ENCODE measurements at places on chromosomes 1 and 21.
A peak's percentile ranks its signal among the peaks of the same experiment; 100 is the strongest.

GRCh38 chr1:200901350-200901749 lies 6.7 kb downstream of the INAVA start:
- no peak for DNase-seq

GRCh38 chr1:77683160-77684148 lies 996 bp upstream of the ZZZ3 start:
- DNase-seq: peak; percentile 78

DNA sequence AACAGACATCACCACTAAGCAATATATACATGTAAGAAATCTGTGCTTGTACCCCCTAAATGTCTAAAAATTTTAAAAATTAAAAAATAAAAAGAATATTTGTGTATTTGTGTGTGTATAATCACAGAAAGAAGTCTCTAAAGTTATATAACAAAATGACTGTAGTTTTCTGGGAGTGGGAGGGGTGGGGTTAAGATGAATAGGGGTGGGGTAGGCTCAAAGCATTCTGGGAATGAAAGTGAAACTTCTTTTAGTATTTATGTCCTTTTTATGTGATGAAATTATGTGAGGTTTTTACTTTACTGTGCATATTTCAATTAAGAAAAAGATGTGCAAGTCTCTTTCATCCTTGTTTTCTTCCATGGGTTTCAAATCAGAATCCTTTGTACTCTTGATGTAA lies 65.3 kb downstream of the FASLG start:
- no peak for DNase-seq

DNA sequence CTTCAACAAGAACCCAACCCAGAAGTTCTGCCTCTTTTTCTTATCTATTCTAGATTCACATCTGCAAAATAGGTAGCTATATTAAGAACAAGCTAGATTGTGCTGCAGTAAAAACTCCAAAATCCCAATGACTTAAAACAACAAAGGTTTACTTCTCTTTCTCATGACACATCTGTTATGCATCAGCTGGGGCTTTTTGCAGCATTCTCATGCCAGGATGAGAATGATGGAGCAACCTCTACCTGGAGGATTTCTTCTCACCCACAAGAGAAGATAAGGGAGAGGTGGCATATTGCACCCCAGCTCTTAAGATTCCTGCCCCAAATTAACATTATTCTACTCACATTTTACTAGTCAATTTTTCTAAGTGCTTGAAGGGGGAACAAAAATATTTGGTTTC lies 152.3 kb upstream of the SPAG17 start:
- no peak for DNase-seq

GRCh38 chr1:67630438-67631045 lies 54.5 kb upstream of the GADD45A start:
- DNase-seq: no peak

DNA sequence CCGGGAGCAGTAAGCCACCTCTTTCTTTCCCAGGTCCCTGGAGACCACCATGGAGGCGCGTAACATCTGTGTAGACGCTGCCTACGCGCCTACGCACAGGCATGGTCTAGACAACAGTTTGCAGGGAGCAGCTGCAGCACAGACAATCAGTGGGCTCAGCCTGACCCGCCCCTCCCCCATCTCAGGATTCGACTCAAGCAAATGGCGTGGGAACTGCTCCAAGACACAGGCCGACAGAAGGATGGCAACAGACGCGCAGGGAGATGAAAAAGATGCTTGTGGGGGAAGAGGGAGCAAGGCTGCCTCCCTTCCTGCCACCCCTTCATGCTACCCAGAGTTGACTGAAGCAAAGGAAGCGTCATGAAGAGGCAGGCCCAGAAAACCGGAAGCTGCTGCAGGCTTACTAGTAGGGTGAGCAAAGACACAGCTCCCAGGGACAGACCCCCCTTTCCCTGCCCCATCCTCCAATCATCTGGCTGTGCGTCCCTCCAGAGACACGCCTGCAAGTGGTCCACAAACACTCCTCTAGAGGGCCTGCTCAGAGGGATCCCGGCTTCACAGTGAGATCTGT lies 19.5 kb downstream of the STK40 start:
- no peak for DNase-seq

GRCh38 chr1:40853113-40853884 lies 8.9 kb downstream of the CITED4 start:
- no peak for DNase-seq

DNA sequence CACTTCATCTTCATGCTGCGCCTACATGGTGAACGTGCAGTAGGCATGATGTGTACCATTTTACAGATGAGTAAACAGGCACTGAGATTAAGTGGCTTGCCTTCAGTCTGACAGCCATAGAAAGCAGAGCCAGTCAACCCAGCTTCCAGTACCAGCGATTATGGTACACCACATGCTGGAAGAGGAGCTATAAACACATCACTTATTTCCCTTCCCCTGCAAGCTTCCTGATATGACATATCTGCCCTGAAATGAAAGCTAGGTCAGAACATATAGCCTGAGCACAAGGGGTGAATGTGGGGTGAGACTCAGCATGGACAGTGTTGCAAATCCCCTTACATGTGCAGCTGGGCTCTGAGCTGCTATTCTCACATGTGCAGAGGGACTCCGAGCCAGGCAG lies 33.8 kb upstream of the IL20 start:
- DNase-seq: no peak

- no peak for DNase-seq
These were observed 74.8 kb downstream of the ATP5PO start for GRCh38 chr21:33840771-33841170.

GRCh38 chr1:15459771-15460707 lies 3.5 kb downstream of the CELA2A start:
- no peak for DNase-seq

DNA sequence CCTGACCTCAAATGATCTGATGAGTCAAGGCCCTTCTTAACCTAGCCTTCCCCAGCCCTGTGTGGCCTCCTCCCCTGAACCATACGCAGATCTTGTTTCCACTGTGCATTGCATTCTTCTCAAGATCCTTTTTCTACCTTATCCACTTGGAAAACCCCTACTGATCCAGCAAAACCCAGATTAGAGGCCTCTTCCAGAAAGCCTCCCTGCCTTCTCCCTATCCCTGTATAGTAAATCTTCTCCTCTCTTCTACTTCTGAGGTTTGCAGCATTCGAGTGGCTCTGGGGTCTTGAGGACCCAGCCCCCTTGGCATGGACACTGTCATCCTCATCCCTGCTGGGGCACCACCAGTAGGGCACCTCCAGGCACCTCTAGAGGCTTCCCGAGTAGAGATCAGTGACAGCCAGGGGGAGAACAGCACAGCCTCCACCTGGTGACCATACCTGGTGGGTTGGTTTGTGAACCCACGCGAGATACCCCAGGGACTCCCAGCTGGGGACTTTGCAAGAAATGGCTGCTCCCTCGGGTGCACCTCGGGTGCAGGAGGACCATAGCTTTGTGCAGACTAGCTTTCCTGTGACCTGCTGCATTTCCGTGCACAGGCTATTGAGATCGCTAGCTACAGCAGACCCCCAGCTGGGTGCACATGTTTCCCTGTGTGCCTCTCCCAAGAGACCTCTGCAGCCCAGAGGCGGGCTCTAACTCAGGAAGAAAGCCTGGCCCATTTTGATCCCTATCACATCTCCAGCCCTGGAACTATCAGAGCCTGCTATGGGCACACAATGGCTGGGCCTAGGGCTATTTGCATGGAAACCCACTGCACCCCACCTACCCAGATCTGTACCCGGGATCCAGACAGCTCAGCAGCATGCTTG lies 34.2 kb downstream of the MATN1 start:
- no peak for DNase-seq

DNA sequence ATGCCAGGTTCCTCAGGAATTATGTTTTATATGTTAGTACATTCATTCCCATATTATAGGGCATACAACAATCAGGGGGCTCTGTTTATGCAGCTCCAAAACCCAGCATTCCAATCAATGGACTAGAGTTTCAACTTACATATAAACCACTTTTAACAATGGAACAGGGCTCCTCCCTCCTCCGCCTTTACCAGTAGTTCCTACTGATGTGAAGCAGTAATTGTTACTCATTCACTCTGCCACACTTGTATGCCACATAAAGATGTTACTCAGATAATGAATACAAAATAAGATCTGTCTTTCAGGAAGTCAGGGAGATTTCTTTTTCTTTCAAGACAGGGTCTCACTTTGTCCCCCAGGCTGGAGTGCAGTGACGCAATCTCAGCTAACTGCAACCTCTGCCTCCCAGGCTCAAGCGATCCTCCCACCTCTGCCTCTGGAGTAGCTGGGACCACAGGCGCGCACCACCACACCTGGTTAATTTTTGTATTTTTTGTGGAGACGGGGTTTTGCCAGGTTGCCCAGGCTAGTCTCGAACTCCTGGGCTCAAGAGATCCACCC lies 17.1 kb downstream of the ZNF281 start:
- no peak for DNase-seq

DNA sequence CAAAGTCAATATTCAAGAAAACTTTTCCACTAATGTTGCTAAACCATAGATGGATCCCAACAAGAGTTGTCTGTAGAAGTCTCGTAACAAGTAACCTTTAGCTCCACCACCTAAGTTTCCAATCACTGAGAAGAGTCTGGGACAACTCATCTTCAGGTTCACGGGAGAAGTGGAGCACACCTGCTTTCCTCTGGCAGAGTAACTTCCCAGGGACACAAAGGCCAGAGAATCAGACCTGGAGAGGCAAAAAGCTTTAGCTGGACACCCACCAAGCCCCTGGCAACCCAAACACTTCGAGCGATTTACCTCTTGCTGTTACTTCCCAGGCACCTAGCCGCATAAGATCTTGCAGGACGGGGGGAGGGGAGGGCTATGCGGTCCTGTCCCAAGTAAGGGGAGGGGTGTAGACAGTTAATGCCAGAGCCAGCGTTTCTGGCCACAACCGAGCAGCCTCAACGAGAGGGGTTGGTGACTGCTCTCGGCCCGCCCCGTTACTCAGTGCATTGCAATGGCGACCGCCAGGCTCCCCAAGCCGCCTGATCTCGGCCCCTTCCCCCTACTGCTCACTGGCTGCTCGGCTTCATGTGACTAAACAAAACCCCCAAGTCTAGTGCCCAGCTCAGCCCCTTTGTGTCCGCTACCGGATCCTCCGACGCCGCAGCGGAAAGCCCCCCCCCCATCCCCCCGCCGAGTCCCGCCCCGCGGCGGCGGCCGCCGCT lies 709 bp downstream of the ZNF644 start:
- DNase-seq: peak; percentile 24

GRCh38 chr21:45328198-45329091 lies 40.8 kb upstream of the POFUT2 start:
- DNase-seq: no peak

GRCh38 chr1:109906160-109906838 lies 4.3 kb upstream of the CSF1 start:
- DNase-seq: peak; percentile 59

GRCh38 chr1:50981741-50982140 lies 11.7 kb downstream of the CDKN2C start:
- no peak for DNase-seq

GRCh38 chr1:10667861-10668761 lies 128.3 kb downstream of the CASZ1 start:
- DNase-seq: no peak

DNA sequence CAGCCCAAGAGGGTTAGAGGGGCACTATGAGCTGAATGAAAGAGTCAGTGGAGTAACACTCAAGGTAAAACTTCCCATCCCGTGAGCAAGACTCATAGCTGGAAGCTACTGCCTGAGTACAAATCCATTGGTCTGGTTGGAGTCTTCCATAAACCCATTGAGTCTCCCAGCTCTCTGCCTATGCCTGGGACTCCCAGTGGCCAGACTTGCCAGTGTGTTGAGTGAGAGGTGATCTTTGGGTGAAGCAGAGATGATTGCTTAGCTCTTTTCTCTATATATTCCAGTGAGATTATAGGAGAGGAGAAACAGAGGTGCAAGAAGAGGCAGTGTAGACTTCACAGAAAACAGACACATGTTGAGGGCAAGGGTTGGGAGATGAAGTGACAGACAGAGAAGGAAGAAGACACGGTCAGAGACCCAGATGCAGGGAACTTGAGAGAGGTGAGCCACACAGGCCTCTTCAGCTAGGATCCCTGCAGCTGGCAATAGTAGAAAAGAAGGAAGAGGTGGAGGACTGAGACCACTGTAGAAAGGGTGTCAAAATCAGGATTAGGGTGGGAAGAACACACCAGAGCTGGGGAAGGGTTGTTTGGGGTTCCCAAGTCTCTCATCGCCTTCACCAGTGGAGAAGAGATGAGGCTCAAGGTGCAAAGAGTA lies 3.7 kb downstream of the FOXD2 start:
- no peak for DNase-seq

DNA sequence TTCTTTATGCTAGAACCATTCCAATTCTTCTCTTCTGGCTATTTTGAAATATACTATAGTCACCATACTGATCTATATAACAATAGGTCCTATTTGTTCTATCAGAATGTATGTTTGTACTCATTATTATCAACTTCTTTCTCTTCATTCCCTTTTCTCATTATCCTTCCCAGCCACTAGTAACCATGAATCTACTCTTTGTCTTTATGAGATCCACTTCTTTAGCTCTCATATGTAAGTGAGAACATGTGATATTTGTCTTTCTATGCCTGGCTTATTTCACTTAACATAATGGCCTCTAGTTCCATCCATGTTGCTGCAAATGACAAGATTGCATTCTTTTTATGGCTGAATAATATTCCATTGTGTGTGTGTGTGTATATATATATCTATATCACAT lies 31.7 kb upstream of the RC3H1 start:
- DNase-seq: no peak

DNA sequence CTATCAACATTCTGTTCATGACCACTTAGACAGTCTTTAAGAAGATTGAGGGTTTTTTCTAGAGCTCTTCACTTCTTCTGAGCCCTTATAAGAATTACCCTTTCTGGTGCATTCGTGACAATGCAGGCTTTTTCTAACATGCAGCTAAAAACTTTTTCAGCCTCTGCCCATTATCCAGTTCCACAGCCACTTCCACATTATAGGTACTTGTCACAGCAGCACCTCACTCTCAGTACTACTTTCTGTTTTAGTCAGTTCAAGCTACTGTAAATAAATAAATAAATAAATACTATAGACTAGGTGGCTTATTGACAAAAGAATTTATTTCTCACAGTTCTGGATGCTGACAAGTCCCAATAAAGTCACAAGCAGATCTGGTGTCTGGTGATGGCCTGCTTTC lies 284.4 kb upstream of the PKN2 start:
- no peak for DNase-seq

- DNase-seq: no peak
These were observed 53.4 kb downstream of the DUSP10 start for GRCh38 chr1:221688488-221688843.

DNA sequence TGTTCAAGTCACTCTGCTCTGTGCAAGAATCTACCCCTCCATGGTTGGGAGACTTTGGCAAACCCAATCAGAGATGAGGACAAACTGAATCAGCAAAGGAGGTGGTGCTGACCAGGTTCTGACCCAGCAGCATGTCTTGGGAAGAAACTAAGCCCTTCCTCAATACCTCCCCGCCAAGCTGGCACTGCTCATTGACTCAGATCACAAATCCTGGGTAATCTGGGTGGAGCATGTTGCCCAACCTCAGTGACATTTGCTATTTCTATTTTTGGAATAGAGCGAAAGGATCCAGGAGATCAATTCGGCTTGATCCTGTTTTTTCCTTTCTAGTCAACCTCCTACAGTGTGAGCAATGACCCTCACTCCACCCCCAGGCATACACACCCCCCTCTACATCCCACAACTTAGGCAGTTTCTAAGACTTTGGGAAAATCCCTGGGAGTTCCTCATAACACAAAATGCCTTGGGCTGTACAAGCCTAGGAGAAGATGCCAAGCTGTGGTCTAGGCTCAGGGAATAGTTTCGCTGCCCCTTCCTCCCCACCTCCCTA lies 166.8 kb upstream of the KCNJ6 start:
- DNase-seq: no peak

All from activated CD8-positive, alpha-beta memory T cell treated with anti-CD3 and anti-CD28 coated beads for 4 hours (primary cell).